ENCODE measurements at places on chromosomes 4 and X.

- DNase-seq: no peak
Observed at GRCh38 chr4:53559021-53559620, 32.2 kb downstream of the LNX1 start.

DNA sequence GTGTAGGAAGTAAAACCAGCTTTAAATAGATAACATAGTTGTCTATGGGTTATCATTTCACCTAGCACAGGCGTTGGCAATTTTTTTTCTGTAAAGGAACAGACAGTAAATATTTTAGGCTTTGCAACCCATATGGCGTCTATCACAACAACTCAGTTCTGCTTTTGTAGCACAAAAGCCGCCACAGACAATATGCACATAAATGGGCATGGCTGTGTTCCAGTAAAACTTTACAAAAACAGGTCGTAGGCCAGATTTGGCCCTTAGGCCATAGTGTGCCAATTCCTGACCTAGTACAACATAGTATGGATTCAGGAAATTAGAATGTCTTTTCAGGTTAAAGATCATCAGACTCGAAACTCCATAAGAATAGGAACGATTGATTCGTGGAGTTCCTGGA lies 265.3 kb upstream of the GK2 start:
- DNase-seq: no peak

- DNase-seq: no peak
Observed at GRCh38 chr4:162847945-162848549, 318.6 kb downstream of the NAF1 start.

DNA sequence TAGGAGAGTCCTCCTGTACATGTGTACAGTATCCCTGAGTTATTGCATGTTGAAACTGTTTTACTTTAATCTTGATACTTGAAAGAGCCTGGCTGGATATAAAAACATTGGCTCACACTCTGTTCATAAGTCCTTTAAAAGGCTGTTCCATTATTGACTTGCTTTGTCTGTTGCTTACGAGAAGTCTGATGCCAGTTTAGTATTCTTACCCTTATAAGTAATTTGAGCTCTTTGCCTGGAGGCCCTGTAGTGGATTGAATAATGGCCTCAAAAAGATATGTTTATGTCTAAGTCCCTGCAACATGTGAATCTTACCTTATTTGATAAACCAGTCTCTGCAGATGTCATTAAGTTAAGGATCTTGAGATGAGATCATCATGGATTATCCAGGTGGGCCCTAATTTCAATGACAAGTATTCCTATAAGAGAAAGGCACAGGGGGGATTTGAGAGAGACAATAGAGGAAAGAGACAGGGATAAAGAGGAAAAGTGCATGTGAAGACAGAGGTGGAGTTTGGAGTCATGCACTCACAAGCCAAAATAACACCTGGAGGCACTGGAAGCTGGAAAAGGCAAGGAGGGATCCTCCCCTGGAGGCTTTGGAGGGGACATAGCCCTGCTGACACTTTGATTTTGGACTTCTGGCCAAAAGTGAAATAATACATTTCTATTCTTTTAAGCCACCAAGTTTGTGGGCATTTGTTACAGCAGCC lies 98.1 kb downstream of the IRF2 start:
- DNase-seq: no peak

GRCh38 chrX:17053502-17053901 lies 107.0 kb downstream of the REPS2 start:
- no peak for DNase-seq

DNA sequence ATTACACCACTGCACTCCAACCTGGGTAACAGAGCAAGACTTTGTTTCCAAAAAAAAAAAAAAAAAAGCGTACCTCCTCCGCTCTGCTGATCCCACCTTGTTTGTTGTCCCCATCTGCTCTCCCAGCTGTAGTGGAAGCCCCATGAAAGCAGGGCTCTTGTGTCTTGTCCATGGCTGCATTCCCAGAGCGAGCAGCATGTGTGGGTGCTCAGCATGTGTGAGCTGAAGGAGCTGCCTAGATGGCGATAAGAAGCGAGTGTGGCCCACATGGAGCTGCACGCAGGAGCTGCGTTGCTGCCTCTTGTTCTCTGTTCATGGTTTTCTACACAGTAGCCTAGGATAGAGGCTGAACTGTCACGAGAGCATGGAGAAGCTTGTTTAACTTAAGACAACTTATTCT lies 12.4 kb downstream of the NSD2 start:
- no peak for DNase-seq

- DNase-seq: no peak
Observed at GRCh38 chr4:120753854-120754253, 168.7 kb downstream of the PRDM5 start.

DNA sequence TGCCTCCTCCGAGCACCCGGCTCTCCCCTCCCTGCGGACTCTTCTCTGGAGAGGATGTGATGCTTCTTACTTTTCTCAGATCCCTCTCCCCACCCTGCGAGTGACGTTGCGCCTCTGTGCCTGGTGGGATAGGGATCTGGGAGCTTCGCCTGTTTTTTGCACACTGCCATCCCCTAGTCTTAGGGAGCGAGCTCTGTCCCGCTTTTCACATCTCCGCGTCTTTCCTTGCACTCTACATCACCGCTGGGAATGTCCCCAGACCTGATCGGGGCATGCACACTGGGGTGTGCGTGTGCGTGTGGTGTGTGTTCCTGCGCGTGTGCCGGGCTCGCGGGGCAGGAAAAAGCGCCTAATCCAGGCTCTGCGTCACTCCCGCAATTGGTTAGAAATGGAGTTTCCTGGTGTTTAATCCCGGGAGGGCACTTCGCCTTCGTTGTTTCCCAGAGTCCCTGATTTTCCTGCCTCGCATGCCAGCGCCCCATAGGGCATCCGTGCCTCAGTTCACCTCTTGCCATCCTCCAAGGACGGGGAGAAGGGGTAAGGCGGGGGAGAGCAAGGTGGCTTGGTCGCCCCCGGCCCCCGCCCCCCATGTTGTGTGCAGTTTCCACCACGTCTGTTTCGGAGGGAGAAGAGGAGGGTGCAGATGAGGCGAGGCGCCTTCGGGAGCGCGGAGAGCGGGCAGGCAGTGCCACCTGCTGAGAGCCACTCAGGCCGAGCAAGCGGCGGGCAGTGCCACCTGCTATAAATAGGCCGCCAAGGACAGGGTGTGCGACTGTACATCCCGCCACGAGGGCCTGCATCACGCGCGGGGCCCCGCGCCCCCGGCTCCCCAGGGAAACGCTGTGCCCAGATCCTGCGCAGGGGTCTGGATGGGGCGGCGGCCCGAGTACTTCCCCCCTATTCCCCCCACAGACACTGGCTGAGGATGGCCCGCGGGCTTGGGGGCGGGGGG lies 759 bp upstream of the TBC1D1 start:
- peak; percentile 2 for DNase-seq

- no peak for DNase-seq
Observed at GRCh38 chr4:26162101-26162500, 158.7 kb upstream of the RBPJ start.

- DNase-seq: no peak
Observed at GRCh38 chr4:162682651-162683050, 484.0 kb downstream of the NAF1 start.

GRCh38 chrX:120029354-120029753 lies 48.1 kb downstream of the RHOXF2B start:
- no peak for DNase-seq

GRCh38 chr4:39061457-39061856 lies 575 bp upstream of the KLHL5 start:
- DNase-seq: no peak

DNA sequence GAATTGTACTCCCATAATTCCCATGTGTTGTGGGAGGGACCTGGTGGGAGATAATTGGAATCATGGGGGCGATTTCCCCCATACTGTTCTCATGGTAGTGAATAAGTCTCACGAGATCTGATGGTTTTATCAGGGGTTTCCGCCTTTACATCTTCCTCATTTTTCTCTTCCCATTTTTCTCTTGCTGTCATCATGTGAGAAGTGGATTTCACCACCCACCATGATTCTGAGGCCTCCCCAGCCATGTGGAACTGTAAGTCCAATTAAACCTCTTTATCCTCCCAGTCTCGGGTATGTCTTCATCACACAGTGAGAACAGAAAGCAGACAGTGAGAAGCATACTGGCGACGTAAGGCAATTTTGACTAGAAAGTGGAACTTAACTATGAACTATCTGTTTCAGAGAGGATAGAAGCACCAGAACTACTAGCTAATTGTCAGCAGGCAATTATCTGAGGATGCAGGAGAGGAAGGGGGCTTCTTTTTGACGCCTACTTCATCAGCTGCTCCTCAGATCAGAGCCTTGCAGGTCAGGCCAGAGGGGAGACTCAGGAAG lies 8.5 kb upstream of the GPR50 start:
- DNase-seq: no peak

- DNase-seq: no peak
Observed at GRCh38 chr4:152715076-152715475, 35.3 kb upstream of the TMEM154 start.

GRCh38 chr4:185396724-185397385 lies at the start of gene ANKRD37:
TSS of gene ANKRD37 (plus strand) at chr4:185396841. CDS start at chr4:185396924, 83 bp downstream.
- DNase-seq: no peak

GRCh38 chrX:32530802-32531403 lies 680.4 kb downstream of the DMD start:
- no peak for DNase-seq

DNA sequence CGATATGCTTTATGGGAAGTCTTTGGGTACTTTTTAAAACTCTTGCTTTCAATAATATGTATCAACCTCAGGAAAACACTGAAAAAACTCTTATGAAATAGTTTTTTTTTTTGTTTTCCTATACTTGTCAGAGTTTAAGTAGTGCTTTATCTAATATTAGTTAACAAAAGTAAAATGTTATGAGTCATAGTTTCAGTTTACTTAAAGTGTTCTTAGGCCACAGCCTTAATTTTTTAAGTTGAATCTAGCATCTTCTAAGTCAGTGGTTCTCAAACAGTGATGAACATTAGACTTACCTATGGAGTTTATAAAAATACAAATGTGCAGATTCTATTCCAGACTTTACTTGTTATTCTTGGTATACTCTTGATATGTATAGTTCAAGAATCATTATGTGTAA lies 26.3 kb upstream of the ADGRL3 start:
- no peak for DNase-seq

- DNase-seq: no peak
Observed at GRCh38 chrX:53458082-53458481, 23.9 kb upstream of the HSD17B10 start.

GRCh38 chrX:10117864-10118377 lies 38.9 kb upstream of the CLCN4 start:
- DNase-seq: no peak

DNA sequence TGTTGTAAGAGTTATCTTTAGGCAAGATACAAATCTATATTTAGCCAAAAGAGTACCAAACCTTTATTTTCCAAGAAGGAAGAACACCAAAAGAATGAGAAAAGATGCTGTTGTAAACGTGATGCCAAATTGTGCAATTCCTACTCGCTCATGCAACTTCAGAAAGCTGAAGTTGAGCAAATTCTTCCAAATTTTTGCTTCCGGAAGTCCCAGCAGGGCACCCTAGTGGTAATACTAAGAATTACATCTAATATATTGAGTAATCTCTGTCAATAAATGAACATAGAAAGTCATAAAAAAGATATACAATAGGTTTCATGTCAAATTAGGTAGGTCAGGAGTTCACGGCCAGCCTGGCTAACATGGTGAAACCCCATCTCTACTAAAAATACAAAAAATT lies 36.0 kb upstream of the SMARCAD1 start:
- no peak for DNase-seq

DNA sequence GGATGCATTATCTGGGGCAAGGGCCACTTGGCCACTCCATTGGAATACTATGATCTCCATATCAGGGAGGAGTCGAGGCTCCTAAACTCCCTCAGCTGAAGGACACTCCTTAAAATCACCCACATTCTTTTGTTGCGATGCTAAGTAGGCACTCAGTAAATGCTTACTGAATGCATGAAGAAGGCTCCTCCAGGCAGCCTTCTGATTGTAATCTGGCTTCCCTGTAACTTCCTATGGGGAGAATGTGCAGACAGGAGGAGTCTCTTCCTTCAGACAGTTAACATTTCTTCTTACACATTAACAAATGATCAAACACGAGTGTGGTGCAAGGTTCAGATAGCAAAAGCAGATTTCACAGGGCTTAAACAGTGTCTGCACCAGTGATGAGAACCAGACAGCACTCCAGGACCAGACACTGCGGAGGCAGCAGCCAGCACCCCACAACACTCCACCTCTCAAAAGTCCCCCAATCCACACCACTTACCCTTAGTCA lies 21.4 kb upstream of the USO1 start:
- no peak for DNase-seq

DNA sequence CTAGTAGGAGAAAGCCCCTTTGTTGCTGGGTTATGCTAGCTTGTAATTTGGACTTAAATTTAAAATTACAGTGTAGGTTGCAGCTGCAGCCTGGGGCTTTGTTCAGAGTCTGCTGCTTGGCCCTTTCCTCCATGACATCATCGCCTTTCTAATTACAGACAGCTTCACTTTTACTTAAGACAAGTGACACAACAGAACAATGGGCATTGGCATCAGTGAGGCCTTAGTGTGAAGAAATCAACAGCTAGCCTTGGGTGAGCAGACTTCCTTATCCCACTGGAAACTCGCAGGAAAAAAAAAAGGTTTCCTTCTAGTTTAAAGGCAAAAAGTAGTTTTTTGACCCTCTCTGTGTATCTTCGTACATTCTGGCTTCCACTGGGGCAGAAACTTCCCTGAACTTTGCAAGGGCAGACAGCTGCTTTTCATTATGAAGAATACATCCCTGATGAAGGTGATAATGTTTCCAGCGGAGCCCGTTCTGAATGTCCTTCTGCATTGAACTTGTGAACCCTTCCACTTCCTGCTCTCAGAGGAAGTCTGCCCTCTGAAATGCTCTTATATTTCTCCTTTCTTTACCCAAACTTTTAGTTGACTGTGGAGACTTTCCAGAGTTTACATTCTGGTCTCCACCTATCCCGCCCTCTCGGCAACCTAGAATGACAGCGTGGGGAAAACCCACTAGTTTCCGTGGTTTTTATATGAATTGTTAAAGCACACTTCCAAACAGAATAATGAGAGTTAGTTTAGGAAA lies 123.2 kb upstream of the FAM9C start:
- DNase-seq: no peak

GRCh38 chrX:32744921-32745320 lies 466.4 kb downstream of the DMD start:
- no peak for DNase-seq

GRCh38 chr4:183783306-183783705 lies 121.8 kb upstream of the STOX2 start:
- DNase-seq: no peak

- DNase-seq: no peak
Observed at GRCh38 chr4:169258141-169258540, 12.6 kb downstream of the SH3RF1 start.

- DNase-seq: no peak
Observed at GRCh38 chr4:82422616-82423015, 7.6 kb downstream of the HNRNPDL start.

- DNase-seq: no peak
Observed at GRCh38 chr4:4409416-4410115, 22.7 kb downstream of the NSG1 start.

GRCh38 chr4:6986072-6986780 lies 56.9 kb upstream of the TADA2B start:
- no peak for DNase-seq

DNA sequence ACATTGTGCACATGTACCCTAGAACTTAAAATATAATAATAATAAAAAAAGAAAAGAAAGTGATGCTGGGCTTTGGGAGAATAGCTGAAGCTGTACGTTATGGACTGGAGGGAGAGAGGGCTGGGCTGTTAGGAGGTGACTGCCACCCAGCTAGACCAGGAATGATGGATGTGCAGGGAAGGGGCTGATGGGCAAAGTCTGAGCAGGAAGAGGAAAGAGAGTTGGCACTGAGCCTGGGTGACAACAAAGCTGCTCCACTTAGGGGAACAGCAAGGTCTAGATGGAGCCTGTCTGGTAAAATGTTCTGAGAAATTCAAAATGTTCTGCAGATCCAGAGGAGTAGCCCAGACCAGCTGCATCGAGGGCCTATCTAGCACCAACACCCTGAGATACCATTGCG lies 32.3 kb downstream of the MED28 start:
- DNase-seq: no peak

Data from stimulated activated CD8-positive, alpha-beta memory T cell treated with anti-CD3 and anti-CD28 coated beads, Interleukin-4, amount 100 ng/mL, for 4 hours (primary cell).